Activated T-cell treated with anti-CD3 and anti-CD28 coated beads, Interleukin-2, amount 50 U/mL, for 48 hours (primary cell): ENCODE measurements at places on chromosomes 2 and 18.
A peak's percentile ranks its signal among the peaks of the same experiment; 100 is the strongest.

- DNase-seq: no peak
Observed at GRCh38 chr2:33522576-33522975, 46.1 kb downstream of the RASGRP3 start.

GRCh38 chr2:190333395-190333794 lies 10.0 kb upstream of the INPP1 start:
- DNase-seq: no peak

DNA sequence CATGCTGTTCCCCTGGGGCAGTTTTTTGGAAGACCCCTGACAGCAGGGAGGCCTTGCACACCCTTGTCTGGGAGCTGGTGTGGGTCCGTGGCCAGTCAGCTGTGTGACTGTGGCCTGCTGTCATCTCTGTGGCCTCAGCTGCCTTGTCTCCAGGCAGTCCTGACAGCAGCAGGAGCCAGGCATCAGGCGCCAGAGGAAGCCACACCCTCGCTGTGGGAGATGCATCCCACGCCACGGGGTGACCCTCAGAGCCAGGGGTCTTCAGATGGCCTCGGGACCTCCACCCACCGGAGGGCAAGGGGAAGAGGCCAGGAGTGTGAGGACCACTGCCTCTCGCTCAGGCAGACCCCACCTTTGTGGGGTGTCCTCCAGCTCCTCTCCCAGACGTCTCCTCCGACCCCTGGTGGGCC lies 5.0 kb downstream of the BOK start:
- no peak for DNase-seq

GRCh38 chr2:226970362-226970761 lies 134.5 kb downstream of the RHBDD1 start:
- DNase-seq: no peak

- DNase-seq: peak; percentile 17
Observed at GRCh38 chr18:25896178-25896780, 194.1 kb downstream of the SS18 start.

DNA sequence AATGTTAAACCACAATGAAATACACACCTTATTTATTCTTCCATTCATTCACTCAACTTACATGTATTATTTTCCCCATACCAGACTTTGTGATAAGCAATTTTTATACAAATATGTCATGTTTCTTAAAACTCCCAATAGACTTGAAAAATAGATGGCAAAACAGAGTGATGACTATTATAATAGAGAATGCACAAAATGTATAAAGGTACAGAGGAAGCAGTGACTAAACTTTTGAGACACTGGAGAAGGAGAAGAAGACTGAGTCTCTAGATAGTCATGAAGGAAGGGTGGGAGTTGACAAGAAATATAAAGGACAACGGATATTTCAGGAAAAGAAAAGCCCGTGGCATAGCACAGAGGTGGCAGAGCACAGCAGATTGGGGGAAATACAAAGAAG lies 198.1 kb upstream of the SLC39A10 start:
- no peak for DNase-seq

DNA sequence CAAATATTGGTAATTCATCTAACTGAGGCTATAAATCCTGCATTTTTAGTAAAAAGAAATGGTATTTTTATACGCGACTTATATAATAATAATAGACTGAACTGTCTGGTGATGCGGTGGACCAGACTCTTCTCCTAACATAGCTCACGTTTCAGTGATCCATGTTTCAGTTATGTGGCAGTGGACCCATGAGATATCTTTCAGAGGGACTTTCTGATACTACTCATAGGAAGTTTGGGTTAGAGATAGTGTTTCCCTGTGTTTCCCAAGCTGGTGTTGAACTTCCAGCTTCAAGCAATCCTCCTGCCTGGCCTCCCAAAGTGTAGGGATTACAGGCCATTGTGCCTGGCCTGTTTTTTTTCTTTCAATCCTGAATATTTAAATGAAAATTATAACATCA lies 59.2 kb downstream of the KCTD1 start:
- no peak for DNase-seq

DNA sequence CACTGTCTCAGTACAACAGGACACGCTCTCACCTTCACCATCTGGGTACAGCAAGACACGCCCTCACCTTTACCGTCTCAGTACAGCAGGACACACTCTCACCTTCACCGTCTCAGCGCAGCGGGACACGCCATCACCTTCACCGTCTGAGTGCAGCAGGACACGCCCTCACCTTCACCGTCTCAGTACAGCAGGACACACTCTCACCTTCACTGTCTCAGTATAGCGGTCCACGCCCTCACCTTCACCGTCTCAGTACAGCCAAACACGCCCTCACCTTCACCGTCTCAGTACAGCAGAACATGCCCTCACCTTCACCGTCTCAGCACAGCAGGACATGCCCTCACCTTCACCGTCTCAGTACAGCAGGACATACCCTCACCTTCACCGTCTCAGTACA lies 109.9 kb upstream of the CTDP1 start:
- no peak for DNase-seq

DNA sequence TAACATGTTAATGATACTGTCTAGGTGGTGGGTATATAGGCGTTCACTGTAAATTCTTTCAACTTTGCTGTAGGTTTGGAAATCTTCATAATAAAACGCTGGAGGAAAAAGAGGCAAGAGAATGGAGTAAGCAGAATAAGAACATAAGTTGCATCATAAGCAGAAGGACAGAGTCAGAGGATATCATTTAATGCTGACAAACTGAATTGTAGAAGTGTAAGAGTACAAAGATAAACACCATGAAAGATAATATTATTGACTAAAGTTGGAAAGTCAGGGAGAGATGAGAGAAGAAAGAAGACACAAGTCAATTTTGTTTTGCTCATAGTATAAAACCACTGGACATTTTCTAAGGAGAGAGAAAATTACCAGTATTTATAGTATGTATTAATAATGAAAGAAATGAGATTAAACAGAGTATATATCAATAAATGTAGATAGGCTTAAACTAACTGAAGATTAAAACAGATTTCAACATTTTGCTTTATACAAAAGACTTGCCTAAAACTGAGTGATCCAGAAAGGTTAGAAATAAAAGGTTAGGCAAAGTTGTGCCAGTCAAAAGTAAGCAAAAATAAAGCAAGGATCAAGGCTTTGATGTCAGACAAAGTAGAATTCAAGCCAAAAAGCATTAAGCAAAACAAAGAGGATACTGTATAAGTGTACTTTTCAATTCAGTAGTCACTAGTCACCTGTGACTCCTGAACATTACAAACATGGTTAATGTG lies 42.4 kb upstream of the VIT start:
- no peak for DNase-seq

GRCh38 chr2:84850471-84850870 lies 30.4 kb downstream of the TRABD2A start:
- DNase-seq: peak; percentile 16

DNA sequence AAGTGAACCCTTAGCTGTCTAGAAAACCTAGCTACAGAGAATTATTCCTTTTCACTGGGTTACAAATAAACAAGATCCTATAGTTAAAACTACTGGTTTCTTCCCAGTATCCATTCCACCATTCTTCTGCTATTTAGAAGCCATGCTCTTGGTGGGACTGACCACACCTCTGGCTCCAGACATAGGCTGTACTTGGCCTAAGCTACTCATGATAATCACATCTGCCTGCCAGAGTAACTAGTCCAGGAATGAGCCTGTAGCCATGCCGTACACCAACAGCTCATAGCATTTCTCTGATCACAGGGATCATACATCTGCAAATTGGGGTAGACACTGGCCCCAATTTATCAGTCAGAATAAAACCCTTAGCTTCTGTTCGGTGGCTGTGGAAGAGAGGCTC lies 33.7 kb downstream of the NABP1 start:
- DNase-seq: no peak

DNA sequence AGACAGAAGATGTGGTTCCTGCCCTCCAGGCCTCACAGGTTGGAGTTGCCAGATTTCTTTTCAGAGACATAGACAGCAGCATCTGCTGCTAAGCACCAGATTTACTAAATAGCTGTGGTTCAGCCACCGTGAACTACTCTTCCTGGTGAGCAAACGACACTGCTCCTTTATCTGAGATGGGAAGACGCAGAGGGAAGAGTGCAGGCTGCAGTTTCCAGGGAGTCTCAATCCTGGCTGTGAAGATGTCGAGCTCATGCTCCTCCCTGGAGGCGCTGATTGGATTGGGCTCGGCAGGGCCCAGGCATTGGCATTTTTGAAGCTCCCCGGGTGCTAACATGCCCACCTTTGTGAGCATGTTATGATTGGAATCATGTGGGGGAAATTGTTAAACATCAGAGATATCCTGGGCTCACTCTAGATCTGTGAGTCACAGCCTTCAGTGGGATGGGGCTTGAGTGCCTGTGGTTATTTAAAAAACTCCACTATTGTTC lies 314.8 kb downstream of the TSN start:
- DNase-seq: no peak

- DNase-seq: no peak
Observed at GRCh38 chr2:48229063-48229462, 300.9 kb upstream of the STON1 start.

DNA sequence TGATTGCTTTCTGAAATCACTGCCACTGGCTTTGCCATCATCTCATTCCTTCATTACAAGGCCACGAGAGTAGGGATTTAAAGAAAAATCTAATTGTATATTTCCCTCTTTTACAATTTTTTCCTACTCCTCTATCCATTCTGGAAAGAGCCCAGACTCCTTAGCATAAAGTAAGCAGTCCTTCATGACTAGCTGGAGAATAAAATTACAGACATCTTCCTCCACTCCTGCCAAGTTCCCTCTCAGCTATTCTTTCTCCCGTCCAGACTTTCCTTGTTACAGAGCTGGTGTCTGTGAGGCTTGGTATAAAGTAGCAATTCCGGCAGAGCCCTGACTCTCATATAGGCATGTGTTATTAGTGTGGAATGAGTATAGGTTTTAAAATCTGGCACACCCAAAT lies 806.8 kb downstream of the PLCL1 start:
- DNase-seq: no peak
